ENCODE measurements at places on chromosomes 5 and 9.

DNA sequence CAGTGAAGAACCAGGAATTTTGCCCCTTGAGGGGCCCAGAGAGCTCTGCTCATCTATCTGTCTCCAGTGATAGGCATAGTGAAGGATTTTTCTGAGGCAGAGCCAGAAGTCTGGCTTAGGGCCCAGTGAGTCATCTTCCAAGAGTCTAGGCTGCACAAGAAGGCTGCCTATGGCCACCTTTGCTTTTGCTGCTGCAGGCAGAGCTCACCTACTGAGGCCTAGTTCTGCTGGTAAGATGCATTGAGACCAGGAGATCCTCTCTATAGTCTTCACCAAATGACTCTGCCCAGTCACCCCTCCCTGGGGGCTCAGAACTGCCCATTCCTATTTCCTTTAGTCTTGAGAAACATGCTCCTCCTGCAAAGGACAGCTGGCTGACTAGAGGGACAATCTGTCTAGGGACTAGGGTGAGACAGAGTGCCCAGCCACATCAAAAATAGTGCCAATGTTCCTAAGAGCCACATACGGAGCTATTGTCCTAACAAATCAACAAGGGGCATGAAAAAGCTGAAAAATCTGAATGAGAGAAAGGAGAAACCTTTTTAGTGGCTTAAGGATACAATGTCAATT lies 40.3 kb upstream of the CDKN2AIPNL start:
- no peak for DNase-seq

DNA sequence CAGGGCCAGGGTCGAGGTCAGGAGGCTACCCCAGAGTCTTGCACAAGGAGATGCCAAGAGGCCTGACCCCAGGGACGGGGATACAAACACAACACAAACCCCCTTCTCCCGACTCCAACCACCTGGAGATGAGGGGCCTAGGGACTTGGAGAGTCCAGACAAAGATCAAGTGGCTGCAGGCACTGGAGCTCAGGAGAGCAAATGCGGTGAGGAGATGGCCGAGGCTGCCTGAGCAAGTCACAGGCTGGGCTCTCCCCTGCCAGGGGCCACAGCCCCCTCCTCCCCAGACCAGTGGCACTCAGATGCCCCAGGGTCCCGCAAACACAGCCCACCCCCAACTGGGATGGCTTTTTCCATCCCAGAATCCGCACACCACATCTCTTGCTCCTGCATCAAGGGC lies 15.8 kb downstream of the SH3GLB2 start:
- no peak for DNase-seq

DNA sequence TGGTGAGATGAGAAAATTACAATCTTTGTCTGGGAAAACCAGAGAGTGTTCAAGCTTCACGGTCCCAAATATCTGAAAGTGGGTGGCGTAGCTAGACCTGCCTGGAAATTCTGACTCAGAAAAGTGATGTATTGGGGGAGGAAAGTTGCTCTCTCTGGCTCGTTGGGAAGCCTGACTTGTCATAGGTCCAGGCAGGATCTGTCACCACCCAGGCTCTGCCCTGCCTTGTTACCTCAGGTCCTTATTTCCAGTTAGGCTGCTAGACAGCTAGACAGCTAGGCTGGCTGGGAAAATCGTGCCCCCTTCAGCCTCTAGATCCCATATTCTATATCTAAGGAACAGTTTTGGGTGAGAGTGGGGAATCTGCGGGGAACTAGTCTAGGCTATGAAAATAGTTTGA lies 41.0 kb upstream of the HCN1 start:
- no peak for DNase-seq

DNA sequence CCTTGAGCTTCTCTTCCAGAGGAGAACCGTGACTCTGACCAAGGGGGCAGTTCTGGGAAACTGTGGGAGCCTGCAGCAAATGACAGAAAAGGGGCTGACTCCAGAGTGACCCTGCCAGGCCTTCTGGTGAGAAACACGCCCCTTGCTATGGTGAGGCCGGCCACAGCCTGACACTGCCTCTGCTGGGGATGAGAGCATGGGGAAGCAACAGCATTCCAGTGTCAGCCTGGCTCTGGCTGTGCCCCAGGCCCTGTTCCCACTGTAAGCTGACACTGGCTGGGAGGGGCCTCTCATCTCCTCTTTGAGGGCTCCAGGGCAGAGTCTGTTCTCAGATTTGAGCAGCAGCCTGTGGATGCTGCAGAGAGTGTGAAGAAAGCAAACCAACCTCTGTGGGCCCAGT lies 180.0 kb upstream of the IL12B start:
- DNase-seq = no peak

DNA sequence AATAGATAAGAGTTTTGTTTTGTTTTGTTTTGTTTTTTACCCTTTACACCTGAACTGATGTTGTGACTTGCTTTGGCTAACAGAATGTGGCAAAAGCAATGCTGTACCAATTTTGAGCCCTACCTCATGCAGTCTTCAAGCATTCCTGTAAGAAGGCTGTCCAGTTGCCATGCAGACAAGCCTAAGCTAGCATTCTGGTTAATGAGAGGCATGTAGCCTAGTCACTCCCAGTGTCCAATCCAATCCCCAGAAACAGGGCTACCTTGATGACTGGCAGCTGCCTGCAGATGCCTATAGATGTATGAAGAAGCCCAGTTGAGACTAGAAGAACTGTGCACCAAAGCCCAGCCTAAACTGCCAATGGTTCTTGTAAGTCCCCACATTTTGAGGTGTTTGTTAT lies 9.4 kb upstream of the EFNA5 start:
- DNase-seq = no peak

GRCh38 chr9:128080206-128080605 lies 12.2 kb downstream of the SLC25A25 start:
- DNase-seq = no peak

- no peak for DNase-seq
Measured at GRCh38 chr5:93433422-93433821, 147.6 kb downstream of the NR2F1-AS1 start.

DNA sequence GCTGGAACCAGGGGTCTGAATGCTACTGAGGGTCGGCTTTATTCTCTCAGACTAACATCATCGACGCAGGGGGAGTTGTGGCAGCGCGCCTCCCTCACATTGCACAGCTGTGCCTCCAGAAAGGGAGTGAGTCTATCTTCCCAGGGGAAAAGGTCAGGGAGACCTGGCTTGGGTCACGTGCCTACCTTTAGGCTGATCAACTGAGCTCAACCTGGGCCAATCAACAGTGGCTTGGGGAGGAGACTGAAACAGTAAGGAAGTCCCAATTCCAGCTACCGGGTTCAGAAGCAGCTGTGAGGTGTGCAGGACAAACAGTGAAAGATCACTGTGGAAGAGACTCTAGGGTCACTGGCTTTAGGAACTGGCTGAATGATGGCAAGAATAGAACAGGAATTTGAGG lies 14.3 kb downstream of the SNX30 start:
- DNase-seq = no peak

GRCh38 chr9:86521977-86522376 lies 167.8 kb upstream of the TUT7 start:
- no peak for DNase-seq

DNA sequence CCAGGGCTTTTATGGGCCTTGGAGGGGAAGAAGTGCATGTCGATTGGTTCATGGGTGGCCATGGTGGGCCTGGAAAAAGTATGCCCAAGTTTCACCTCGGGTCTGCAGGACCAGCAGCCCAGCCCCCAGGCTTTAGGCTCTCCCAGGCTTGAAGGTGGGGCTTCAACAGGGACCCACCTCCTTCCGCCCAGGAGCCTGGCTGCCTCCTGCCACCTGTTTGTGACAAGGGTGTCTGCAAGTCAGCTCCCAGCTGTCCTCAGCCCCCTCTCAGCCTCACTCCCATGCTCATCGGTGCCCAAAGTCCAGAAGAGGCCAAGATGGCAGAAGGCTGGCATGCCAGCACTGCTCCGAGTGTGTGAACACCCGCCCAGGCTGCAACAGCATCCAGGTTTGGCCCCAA lies 1063.2 kb upstream of the ACO1 start:
- no peak for DNase-seq

GRCh38 chr9:113623851-113624485 lies 160.4 kb downstream of the RGS3 start:
- DNase-seq = no peak

All from CD4-positive, alpha-beta T cell treated with Interleukin-12 subunit alpha and Interleukin-12 subunit beta, for 1 hour (primary cell).